Activated T-cell treated with anti-CD3 and anti-CD28 coated beads, Interleukin-2, amount 50 U/mL, for 24 hours (primary cell): ENCODE measurements at places on chromosomes 6 and 20.

- no peak for DNase-seq
Observed at GRCh38 chr6:161507375-161507774, 233.5 kb upstream of the AGPAT4 start.

DNA sequence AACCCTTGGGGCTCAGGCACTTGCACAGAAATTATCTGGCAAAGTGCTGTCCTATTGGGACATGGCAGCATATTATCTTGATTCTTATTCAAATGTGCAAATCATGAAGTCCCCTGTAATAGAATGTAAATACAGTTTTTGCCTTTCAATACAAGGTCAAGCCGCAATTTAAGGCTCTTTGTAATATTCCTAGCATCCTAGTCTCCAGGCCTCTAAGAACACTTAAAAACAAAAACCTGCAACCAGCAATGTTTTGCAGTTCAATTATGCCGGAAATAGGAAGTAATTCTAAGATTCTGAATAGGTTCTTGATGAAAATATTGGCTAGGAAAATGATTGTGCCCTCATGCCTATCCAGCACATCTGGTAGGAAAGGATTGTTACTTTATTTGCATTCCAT, 197.2 kb upstream of the IRAK1BP1 start:
- no peak for DNase-seq

DNA sequence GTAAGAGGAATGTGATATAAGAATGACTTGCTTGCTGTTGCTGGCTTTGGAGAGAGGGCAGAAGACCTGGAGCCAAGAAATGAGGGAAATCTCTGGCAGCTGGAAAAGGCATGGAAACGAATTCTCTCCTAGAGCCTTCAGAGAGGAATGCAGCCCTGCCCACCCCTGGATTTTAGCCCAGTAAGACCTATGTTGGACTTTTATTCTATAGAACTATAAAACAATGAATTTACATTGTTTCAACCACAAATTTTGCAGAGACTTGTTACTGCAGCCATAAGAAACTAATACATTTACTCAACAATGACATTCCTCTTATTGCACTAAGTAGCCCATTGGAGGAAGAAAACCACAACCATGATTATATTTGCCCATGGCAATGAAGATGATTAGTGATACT, 39.5 kb upstream of the PREP start:
- no peak for DNase-seq

GRCh38 chr6:83872386-83873118, 13.1 kb downstream of the CYB5R4 start:
- DNase-seq: no peak

DNA sequence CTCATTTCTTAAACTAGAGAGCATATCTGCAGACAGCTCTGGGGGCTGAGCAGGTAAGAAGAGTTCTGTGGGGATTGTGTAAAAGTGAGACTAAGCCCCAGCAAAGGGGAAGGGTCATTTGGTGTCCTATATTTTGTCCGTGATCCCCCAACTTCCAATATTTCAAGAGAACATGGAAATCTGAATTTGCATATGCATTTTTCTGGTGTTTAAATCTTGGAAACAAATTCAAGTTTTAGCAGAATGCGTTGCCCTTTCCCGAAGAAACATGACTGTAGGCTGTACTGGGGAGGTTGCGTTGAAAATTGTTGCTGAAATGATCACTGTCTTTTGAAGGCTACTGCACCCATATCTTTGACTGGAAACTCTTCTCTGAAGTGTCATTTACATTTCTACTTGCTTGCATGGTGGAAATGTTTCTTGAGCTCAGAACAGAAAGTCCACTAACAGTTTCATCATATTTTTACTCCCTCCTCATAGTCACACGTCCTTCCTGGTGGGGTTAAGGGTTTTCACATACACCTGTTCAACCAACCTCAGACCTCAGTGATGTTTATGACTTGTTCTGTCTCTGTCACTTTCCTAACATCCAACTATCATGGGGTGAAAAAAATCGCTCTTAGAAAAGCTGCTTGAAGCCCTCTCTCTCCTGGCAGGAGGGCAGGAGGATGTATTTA, 140.3 kb downstream of the BCAS1 start:
- no peak for DNase-seq
